Nephron progenitor cell (in vitro differentiated cells): ENCODE measurements at places on chromosomes 1 and 21.
A peak's percentile ranks its signal among the peaks of the same experiment; 100 is the strongest.

GRCh38 chr1:109404838-109405237, 7.1 kb upstream of the SORT1 start:
- DNase-seq = no peak

- DNase-seq = no peak
Observed at GRCh38 chr1:237145379-237146135, 103.6 kb downstream of the RYR2 start.

GRCh38 chr1:171717062-171717718, 24.7 kb downstream of the VAMP4 start:
- DNase-seq = no peak

DNA sequence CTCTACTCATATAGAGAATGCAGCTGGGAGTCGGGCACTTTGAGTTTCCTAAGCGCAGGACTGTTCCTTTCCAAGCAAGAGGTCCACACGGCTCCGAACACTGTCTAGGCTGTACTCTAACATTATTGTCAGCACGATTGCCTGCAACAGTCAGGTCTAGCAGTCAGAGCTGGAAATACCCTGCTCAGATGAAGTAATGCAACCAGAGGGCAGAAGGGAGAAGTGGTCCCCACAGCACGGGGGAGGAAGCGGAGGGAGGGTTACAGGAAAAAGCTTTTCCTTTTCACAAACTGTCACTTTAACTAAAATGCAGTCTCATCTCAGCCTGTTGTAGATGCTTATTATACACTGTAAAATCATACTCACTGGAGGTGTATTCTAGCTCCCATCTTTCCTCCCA, 98.9 kb upstream of the SLC44A3 start:
- no peak for DNase-seq

DNA sequence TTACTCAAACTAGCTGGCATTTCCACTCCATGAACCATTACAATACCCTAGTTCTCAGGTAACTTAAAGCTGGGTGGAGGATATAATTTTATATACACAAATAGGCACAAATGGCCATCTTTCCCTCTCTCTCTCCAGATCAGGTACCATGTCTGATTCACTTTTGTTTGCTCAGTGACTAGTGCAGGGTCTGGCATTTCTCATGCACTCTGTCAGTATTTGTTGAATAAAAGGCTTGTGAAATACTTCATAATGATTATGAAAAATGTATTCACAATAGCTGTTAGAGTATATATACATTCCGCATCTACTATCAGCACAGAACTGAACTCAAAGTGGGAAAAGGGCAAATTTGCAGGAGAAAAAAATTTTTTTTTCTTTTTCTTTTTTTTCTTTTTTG, 510.2 kb upstream of the USP24 start:
- no peak for DNase-seq

DNA sequence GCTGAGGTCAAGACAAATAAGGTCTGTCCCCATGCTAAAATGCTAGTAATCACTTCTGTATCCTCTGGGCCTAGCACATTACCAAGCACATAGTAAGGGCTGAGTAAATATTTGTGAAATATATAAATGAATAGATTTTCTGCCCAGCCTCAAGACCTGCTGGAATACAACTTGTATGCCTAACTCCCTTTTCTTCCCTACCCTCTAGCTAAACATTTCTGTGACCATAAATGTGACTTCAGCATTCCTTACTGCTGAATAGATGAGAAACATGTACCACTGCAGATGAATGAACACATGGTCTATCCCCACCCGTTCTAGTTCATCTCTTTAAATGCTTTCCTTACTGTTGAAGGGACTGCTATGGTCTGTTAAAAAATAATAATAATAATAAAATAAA, 209.0 kb upstream of the HOOK1 start:
- no peak for DNase-seq

DNA sequence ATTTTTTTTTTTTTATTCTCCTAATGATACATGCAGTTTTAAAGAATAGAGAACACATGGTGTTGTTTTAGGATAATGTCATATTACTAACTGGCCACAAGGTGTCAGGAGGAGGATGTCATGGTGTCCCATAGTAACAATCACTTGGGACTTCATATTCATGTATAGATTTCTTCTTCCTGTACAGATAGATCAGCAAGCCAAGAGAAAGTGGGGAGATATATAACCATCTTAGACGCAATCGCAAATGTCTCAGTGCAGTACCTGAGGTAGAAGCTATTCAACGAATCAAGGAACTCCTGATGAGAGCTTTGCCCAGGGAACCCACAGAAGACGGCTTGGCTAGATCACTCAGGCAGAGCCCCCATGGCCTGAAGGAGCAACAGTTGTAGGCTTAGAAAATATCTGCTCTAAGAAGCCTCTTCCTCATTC, 12.3 kb downstream of the OR2T11 start:
- no peak for DNase-seq

DNA sequence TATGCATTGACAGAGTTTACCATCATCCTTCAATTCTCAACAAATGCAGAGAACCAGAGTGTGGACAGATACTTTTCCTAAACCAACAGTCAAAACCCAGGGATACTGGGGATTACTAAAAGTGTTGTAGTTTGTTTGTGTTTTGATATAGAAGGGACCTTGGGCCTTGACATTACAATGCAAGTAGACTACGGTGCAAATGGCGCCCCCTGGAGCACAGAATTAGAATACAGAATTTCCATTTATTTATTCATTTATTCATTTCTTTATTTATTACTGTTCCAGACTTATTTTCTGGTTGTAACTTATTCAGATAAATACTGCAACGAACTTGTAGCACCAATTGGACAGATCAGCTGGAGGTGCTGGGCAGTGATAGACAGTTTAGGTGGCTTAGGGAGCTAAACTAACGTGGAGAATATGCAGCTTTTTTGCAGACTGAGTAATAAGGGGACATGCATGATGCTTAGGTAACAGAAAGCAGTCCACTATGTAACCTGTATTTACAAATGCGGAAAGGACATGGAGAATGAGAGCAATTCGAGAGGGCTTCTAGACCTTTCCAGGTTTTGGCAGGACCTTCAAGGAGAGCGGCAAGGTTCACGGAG, 42.6 kb downstream of the KIRREL1 start:
- peak; percentile 33 for DNase-seq

DNA sequence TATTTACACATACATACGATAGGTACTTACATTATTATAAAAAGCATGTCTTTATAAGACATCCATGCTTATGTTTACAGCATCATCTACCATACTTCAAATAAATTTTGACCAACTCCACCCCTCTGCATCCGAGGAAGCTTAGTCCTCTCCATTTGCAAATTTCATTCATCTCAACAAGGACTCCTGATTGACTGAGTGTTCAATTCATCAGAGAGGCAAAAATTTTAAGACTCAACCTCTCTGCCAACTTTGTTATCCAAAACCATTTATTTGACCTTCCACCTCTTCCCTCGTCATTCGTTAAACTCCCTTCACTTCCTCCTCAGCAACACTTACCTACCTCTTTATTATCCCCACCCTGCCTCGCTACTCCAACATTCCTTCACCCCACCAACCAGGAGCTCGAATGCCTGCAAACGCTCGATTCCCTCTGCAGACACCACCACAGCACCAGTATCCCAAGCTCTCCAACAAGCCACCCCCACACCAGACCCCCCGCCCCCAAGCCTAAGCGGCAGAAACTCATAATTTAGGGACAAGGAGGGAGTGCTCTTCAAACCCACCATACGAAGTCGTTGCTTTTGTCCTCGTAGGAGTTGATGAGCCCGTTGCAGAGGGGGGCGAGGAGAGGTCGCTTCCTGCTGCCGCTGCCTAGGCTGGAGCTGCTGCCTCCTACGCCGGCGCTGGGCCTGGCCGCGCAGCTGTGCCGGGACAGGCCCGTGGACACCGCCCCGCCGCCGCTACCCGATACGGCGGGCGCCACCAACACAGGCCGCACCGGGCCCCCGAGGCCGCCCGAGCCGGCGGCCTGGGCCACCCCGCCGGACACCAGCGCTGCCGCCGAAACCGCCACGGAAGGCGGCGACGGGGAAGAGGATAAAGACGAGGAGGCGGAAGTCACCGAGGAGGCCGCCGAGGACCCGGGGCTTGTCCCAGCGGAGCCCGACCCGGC, 803 bp downstream of the COP1 start:
- DNase-seq = peak; percentile 70

DNA sequence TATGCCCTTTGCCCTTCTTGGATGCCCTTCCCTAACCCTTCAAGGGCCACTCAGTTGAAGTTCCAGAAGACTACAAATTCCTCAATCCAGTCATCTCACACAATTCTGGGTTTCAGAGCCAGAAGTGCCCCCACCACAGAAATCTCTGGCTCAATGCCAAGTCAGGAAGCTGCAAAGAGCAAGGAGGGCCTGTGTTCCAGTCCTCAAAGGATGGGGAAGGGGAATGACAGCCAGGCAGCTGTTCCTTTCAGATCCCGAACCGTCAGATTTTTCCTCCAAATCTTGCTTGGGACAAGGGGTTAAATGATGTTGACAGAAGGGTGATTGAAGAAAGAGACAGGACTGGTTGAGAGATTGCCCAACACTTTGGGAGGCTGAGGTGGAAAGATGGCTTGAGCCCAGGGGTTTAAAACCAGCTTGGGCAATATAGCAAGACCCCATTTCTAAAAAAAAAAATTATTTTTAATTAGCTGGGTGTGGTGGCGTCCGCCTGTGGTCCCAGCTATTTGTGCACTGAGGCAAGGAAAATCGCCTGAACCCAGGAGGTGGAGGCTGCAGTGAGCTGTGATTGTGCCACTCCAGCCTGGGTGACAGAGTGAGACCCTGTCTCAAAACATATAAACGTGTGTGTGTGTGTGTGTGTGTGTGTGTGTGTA, 716 bp upstream of the HPDL start:
- DNase-seq = no peak

- no peak for DNase-seq
Observed at GRCh38 chr1:101338714-101339430, 102.1 kb downstream of the S1PR1 start.

DNA sequence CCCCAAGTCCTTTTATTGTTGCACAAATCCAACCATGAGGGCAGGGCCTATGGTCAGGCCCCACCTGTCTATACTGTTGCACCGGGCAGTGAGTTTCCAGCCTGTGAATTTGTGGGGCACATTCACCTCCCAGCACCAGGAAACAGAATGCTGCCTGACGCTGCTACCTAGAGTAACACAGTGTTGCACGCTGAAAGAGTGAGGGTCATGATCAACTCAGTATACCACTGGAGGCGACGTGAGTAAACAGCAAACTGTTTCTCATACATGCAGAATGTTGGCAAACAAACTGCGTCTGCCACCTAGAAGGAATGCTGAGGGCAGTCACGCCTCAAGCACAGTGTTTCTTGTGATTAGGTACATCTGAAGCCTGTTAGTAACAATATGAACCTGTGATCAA, 13.4 kb upstream of the LRRC47 start:
- DNase-seq = no peak

DNA sequence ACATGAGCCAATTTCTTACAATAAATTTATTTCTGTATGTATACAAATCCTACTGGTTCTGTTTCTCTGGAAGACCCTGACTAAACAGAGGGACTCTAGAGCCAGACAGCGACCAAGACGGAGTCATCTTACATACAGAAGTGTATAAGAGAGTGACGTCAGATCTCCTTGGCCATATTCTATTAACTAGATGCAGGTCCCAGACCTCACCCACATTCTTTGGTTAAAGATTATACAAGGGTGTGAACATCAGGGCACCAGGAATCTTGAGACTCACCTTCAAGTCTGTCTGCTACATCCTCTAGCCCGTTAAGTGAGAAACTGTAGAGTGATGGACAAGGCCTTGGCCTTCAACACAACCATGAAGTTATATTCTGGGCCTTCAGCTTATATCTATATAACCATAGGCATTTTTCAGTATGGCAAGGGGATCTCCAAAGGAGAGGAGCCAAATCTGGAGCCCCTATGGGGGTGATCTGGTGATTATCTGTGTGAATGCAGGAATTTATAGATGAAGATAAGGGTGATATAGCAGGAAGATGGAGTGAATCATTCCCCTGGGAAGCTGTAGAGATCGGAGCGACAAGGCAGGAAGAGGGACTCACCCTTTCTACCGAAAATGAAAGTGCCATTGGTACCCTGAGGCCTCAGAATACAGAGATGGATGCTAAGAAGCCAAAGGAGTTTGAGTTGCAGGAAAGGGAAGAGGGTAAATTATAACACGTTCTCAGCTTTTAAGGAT, 83.9 kb downstream of the ADAMTS1 start:
- DNase-seq = no peak

- no peak for DNase-seq
Observed at GRCh38 chr1:36525166-36525565, 42.5 kb upstream of the CSF3R start.

- no peak for DNase-seq
Observed at GRCh38 chr1:207892764-207893163, 18.2 kb downstream of the CD34 start.

DNA sequence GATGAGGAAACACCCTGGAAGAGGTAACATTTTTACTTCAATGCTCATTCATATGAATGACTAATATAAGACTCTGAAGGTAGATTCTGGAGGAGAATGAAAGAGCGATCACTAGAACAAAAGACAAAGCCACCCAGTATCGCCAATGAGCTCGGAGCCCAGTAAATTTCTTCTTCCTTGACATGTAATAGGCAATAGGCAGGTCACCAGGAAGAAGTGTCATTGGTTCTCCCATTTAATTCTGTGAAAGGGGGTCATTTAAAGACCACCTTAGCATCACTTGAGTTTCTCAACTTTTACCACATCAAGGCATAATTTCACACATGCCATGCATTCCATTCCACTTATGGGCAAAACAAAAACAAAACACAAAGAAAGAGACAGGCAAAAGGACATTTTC, 7.9 kb downstream of the TNFSF18 start:
- DNase-seq = no peak

- DNase-seq = no peak
Observed at GRCh38 chr1:222813866-222814535, 838 bp upstream of the DISP1 start.

DNA sequence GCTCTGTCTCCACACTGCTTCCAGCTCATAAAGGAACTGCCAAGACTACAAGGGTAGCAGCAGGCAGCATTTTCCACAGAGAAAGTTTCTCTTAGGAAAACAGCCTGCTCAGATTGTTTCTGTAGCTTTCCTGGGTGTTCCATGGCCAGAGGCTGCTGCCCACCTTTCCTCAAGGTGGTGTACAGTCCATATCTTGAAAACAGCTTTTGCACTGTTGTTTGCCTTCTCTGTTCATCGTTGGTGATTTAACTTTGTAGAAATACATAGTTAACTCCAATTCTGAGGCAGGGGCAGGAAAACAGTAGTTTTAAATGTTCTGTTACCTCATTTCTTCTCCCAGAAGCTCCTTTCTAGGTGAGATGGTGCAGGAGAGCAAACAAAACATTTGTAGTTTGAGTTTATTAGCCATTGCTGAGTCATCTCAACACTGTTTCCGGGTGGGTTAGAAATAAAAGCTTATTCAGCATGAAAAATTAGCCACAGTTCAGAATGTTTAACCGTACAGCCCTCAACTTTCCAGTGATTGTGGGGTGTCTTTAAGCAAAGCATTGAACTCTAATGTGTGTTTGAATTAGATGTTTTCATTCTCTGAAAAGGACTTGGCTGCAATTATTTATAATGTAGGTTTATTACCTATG, 41.7 kb downstream of the DIP2A start:
- no peak for DNase-seq
